ENCODE measurements at places on chromosomes 5 and 9.
A peak's percentile ranks its signal among the peaks of the same experiment; 100 is the strongest.

DNA sequence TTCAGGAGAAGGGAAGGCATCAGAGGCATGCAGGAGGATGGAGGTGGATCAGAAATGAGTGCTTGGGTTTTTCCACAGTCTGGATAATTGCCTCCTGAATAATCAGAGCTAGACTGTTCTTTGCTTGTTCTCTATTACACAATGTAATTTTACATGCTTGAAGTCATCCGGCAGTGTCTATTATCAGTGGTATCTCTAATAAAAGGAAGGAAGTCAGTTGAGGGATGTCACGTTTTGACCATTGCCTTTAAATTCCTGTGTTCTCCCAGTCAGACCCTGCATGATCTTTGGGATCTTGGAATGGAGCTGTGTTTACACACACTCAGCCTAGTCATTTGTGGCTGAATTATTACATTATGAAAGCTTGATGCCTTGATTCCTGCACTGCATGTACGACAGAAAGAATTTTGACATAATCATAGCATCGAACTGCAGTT lies 91.0 kb downstream of the PDE8B start:
- DNase-seq, result no peak

- DNase-seq, result no peak
These were observed 19.0 kb downstream of the NEURL1B start for GRCh38 chr5:172659909-172660628.

- DNase-seq, result no peak
These were observed 1.6 kb downstream of the DMRT2 start for GRCh38 chr9:1051584-1052275.

DNA sequence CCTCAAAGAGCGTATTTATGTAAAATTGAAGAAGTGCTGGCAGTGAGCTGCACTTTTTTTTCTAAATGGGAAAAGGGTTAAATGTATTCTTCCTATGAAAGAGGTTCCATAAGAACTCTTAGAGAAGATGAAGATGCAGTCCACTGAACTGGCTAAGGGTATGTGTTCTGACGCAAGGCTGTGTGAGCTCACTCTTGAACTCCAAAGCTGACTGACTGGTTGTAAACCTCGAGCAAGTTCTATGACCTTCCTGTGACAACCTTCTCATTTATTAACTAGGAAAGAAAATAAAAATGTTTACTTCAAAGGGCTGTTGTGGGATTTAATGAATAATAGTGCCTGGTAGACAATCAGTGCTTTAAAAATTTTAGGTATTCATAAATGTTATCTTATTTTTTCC lies 46.7 kb downstream of the POC5 start:
- DNase-seq, result no peak

DNA sequence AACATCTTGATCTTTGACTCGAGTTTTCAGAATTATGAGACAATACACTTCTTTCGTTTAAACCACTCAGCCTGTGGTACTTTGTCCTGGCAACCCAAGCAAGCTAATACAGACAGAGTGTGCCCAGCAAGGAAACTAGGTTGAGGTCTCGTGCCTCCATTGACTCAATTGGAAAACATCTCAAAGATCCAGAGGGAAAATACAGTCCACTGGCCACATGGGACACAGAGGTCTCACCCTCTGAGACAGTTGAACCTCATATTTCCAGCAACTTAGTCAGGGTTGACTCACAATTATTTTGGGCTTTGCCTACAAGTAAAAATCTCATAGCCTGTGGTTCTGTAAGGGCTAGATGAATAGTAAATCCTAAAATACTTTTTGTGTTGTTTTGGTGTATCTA lies 631.5 kb downstream of the MTRR start:
- DNase-seq, result no peak

- no peak for DNase-seq
These were observed 8.5 kb downstream of the KLF9 start for GRCh38 chr9:70405808-70406433.

- no peak for DNase-seq
These were observed 347.8 kb downstream of the TRIM32 start for GRCh38 chr9:117034866-117035265.

DNA sequence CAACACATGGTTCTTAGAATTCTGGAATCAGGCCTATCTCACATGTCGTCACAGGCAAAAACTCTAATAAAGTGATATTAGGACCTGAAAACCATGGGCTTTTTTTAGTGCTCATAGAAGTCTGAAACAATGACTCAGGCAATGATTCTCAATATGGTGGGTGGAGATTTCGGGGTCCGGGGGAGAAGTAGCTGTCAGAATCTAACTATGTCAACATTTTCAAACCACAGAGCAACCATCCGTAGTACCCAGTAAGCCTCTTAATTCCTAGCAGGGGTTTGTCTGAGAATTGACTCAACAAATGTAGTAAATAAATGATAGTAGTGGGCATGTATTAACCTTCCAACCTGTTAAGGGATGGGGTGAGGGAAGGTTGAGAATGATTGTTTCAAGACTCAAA lies 2.6 kb downstream of the AMACR start:
- DNase-seq, result peak; percentile 27

DNA sequence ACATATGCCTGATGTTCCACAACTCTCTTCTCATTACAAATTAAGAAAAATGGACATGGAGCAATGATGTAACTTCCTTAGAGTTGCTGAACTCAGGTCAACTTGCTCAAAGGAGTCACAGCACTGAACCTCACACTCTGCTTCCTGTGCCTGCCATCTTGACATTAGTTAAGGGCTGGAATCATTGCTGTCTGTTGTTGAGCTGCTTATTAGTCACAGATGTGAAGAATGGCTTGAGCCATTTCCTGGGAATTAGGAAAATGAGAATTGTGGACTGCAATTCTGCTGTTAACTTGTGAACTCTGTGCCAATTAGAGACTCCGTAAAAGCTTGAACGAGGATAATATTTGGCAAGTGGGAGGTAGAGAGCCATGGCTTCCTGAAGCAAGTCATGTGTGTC lies 212.0 kb downstream of the ADAMTS12 start:
- DNase-seq, result no peak

DNA sequence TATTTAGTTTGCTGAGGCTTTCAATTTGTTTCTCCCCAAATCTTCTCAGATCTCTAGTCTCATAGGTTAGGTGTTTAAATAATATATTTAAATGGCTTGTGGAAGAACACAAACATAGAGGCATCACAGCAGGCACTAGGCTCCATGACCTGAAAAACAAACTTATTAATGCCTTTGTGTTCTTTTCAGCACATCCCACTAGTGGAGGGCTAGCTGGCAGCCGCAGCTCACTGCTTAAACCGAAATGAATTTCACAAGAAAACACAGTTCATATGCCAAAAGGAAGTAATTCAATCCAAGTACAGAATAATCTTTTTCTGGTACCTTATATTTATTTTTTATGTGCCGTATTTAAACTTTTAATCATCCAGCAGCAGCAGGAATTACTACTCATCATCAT lies 382.5 kb downstream of the PLK2 start:
- DNase-seq, result no peak

- DNase-seq, result no peak
These were observed 669.0 kb downstream of the PRELID2 start for GRCh38 chr5:145166110-145166509.

GRCh38 chr5:136374003-136374402 lies 8.7 kb upstream of the TRPC7 start:
- DNase-seq, result no peak

DNA sequence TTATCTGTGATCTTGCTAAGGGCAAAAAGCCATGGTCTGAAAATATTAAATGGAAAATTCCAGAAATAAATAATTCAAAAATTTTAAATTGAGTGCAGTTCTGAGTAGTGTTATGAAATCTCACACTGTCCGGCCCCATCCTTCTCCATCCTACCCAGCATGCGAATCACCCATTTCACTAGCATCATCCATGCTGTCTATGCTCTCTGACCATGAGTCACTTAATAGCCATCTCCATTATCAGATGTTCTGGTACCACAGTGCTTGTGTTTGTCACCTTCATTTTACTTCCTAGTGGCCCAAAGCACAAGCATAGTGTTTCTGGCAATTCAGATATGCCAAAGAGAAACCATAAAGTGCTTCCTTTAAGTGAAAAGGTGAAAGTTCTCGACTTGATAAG lies 63.3 kb upstream of the SMC5 start:
- DNase-seq, result no peak

DNA sequence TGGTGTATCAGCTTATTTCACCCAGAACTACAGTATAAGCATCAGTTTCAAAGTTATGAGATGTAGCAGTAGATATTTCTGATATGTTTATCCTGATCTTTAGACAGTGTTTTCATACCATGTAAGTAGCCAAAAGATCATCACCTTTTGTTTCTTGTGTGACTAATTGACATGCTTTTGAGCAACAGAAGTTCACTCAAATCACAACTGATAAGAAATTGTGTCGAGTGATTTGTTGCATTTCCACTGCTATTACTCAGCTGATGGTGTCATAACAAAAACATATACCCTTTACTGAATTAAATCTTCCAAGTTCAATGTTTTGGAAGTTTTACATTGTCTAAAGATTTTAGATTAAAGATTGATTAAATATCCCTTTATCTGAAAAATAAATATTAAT lies 324.5 kb downstream of the TUSC1 start:
- no peak for DNase-seq

DNA sequence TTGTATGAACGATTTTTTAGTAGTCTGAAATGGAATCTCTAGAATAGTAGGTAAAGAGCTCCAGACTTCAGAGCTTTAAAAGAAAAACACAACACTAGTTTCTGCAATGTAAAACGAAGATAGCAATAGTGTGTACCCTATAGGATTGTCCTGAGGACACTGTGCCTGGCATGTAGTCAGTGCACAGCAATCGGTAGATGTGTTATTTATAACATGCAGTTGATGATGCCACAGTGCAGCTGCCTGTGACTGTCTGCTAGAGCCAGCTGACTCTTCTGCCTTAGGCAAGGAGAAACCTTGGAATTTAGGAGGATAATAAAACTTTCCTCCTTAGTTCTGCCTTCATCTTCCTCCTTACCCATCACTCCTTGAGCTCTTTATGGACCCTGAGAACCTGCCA lies 27.7 kb upstream of the TMOD1 start:
- DNase-seq, result no peak

- peak; percentile 20 for DNase-seq
These were observed 12.4 kb downstream of the CBY3 start for GRCh38 chr5:179668391-179668790.

- DNase-seq, result no peak
These were observed 49.6 kb downstream of the ANKDD1B start for GRCh38 chr5:75660678-75661465.

- no peak for DNase-seq
These were observed 467.9 kb upstream of the DAB2 start for GRCh38 chr5:39892708-39893107.

- DNase-seq, result no peak
These were observed 7.9 kb downstream of the OR13J1 start for GRCh38 chr9:35862328-35862727.

DNA sequence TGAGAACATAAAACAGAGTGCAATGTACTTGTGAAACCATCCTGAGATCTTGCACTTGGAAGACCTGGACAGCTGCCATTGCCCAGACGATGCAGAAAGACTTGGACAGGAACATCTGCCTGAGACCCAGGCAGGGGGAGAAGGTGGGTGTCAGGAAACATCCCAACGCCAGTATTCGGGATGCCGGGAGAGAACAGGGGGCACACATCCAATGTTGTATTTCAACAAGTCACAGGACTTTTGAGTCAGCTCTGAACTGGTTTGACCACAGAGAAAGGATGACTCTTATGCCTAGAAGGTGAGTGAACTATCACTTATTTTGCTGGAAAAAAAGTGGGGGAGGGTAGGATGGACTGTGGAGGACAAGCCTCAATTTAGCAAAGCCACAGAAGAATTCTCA lies 124.6 kb downstream of the ROR2 start:
- no peak for DNase-seq

DNA sequence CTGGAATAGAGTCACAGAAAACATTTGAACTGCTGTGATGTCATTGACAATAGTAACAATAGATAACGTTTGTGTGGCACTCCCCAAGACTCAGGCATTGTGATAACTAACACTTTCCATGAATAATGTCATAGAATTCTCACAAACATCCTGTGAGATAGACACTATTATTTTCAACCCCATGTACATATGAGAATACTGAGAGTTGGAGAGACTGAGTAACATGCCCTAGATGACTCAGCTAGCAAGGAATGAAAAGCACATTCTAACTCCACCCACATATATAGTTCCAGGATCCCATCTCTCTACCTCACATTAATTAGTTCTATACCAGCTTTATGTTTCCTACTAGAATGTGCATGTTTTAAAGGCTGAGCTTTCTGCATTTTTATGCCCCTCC lies 71.4 kb downstream of the ASTN2 start:
- no peak for DNase-seq
